ENCODE measurements at places on chromosomes 2 and 18. TPM values are rescaled to one million over a fixed set of nuclear protein-coding genes. Genes with fewer than 3 reads are reported as not detected.

Gene DLGAP1
- polyA plus RNA-seq = 18.6 TPM

Gene MBP
- 16.7 TPM for polyA plus RNA-seq

Gene ZBTB7C
- 14.1 TPM for polyA plus RNA-seq

Gene SERPINB5
- polyA plus RNA-seq = 15.6 TPM
